DMS79 treated with DMSO at 0.1 percent for 48 hours (cell line): ENCODE measurements at places on chromosomes 16 and 17.
A peak's percentile ranks its signal among the peaks of the same experiment; 100 is the strongest.

DNA sequence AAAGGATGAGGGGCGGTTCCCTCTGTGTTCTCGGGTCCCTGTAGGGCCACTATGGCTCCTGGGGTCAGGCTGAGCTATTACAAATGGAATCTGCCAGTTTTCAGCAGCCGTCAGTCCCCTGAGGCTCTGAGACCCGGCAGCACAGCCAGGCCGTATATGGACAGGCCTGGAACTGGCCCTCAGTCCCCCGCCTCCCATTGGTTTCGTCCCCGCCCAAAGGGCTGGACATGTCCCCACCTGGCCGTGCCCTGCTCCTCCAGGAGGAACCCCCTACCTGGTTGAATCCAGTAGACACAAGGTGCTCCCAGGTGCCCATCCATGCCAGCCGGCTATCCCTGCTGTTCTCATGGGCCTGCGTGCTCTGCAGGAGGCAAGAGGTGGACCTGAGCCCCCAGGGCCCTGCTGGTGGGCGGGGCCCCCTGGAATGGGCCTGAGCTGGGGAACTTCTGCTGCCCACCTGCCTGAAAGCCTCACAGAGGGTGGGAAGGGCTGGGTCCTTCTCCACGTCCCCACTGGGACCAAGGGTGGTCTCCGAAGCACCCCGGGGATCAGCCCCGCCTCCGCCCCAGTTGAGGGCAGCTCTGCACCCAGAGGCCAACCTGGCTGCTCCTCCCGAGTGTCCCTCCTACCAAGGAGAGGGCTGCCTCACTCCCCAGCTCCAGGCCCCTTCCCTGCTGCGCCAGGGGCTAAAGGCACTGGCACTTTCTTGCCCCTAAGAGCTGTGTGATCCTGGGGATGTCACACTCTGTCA lies 16.8 kb downstream of the VASN start:
- DNase-seq = no peak

- DNase-seq = no peak
These were observed 1.5 kb upstream of the ITGB4 start for GRCh38 chr17:75719732-75720131.

- DNase-seq = no peak
These were observed 322.4 kb downstream of the CBLN1 start for GRCh38 chr16:48959204-48959603.

- no peak for DNase-seq
These were observed 6.2 kb downstream of the EPN3 start for GRCh38 chr17:50538549-50539410.

DNA sequence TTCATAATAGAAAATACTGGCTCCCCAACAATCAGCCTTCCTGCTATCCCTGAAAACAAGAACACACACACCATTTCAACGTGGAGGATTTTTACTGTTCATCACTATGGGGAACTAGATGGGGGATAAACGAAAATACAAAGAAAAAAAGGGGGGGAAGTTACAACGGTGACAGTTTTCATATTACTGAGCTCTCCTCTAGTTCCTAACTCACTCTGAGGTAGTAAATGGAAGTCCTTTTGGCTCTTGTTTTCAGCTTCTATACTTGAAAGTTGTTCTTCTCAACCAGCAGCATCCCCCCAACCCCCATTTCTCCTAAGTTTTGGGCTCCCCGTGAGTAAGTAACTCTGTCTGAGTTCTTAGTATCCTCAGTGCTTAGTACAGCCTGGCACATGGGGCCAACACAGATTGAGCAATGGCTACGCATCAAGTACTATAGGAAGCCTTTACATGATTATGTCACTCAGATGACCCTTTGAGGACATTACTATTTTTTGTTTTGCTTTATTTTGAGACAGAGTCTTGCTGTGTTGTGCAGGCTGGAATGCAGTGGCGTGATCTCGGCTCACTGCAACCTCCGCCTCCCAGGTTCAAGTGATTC lies 4.2 kb upstream of the CORO7 start:
- DNase-seq = no peak

GRCh38 chr17:61400717-61401388 lies 1.2 kb downstream of the TBX2 start:
- DNase-seq = no peak

DNA sequence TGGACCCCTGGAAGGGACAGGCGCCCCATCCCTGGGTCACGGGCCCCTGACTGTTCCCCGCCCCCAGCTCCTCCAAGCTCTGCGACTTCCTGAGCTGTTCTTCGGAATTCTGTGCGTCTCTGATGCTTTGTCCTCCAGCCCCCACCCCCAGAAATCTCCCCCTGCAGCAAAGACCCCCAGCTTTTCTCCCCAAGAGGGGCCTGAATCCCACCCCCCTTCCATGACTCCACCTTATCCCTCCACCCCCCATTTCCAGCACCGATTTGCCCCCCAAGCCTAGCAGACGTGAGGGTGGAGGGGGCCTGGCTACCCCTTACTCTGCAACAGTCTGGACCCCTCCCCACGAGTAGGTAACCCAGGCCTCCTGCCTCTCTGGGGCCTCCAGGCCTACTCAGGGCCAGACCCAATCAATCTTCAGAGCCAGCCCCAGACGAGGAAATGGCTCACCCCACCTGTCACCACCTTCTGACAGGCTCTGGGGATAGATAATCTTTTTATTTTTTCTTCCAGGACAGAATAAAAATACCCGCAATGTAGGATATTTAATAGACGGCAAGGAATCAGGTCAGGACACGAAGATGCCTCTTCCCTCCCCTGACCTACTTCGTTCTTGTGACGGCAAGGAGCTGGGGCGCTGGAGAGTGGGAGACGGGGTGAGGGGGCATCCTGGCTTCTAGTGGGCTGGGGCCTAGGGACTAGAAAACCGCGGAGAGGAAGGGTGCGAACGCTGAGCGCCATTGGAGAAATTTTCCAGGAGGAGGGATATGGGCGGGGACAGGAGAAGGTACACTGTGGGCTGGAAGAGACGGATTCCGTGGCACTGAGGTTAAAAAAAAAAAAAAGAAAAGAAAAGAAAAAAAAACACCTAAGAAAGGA lies 744 bp upstream of the PLXDC1 start:
- peak; percentile 59 for DNase-seq

DNA sequence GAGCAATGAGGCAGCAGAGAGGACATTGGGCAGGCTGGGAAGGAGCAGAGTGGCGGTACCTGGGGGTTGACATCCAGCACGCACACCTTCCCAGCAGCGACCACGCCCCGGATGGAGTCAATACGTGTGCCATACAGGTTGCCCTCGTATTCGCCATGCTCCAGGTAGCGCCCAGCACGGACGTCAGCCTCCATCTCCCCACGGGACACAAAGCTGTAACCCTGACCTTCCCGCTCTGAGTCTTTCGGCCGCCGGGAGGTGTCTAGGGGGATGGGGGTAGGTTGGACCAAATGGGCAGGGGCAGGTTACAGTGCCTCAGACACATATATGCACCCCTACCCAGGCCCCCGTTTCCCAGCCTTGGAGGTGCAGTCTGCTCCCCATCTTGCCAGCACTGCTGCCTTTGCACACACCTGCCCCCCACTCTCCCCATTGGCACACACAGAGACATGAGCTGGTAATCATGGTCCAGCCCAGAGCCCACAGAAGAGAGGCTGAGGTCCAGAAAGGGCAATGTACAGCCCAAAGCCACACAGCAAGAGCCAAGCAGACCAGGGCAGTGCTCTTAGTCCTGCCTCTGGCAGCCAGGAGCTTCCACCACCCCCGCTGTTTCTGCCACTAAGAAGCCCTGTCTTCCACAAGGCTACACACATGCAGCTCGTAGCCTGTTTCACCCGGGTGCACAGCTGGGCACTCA lies 27.5 kb downstream of the MPP2 start:
- no peak for DNase-seq

GRCh38 chr17:7853691-7854038 lies 1.2 kb upstream of the TMEM88 start:
- DNase-seq = no peak

DNA sequence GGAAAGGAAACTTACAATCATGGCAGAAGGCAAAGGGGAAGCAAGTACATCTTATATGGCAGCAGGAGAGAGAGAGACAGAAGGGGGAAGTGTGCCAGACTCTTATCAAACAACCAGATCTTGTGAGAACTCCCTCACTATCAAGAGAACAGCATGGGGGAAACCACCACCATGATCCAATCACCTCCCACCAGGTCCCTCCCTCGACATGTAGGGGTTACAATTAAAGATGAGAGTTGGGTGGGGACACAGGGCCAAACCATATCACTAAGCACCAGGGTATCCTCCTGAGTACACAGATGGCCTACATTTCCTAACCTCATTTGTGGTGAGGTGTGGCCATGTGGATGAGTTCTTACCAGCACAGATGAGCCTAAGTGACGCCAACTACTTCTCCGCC lies 348.6 kb upstream of the ZFHX3 start:
- DNase-seq = no peak

DNA sequence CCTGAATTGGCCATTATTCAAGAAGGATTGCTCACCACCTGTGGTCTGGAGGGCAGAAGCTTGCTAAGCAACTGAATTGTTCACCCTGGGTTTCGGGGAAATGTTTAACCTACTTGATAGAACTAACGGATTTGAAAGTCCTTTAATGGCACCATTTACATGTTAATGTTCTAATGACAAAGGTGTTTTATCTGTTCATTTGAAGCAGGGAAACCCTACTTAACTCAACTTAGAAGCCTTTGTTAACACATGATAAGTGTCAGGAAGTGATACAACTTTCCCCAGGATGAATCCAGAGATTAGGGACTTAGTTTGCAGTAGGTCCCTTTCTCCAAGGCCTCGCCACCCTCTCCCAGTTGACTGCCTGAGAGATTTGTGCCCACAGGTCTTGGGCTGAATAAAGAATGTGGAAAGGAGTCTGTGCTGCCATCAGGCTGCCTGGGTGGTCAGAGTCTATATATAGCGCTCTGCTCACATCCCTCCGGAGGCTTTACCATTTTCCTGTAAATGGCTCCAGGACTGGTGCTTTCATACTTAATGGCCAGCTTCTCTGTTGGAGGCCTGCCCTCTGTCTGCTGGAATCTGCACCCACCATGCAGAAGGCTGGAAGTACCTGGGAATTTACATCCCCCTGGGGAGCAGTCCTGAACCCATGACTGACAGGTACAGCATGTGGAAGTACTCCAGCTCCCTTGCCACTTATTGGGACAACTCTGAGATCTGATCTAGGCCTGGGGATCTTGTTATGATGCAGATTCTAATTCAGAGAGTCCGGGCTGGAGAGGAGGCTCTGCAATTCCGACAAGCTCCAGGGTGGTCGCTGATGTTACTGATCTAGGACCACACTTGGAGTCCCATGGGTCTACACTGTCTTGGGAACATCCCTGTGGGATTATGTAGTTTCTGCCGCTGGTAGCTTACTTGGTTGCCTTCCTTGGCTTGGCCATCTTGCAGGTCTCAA lies 99.9 kb downstream of the ASIC2 start:
- DNase-seq = no peak

GRCh38 chr17:489758-490329 lies 137.2 kb upstream of the RPH3AL start:
- no peak for DNase-seq

- DNase-seq = no peak
These were observed 212.3 kb downstream of the ZNF423 start for GRCh38 chr16:49643429-49644144.

DNA sequence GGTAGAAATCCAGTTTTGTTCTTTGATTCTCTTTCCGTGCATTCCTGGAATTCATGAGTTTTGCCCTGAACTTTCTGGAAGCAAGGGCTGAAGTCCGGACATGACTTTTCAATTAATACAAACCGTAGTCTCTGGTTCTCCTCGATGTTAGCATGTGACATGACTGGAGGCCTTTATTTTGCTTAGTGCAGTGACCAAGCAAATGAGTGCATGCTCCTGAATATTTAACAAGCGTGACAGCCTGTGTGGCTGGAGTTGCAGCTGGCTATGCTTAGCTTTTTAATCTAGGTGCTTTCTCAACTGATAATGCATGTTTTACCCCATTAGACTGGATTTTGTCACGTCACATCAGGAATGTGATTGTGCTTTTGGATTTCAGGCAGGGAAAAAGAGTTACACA lies 302.1 kb downstream of the MAP2K6 start:
- DNase-seq = no peak

DNA sequence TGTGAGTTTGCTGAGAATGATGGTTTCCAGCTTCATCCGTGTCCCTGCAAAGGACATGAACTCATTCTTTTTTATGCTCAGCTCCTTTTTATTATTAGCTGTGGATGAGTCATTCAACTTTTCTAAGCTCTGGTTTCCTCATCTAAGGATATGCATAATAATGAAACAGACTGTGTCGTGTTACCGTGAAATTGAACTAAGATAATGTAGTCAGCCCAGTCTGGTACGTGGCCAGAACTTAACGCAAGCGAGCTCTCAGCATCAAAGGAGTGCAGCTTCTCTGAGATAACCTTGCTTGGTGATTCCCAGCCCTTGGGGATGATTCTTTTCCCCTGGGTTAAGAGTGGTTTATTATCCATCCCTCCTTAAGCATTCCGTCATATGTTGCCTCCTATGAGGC lies 454.3 kb upstream of the EEF2KMT start:
- DNase-seq = no peak

GRCh38 chr17:48352630-48353029 lies 77.4 kb downstream of the SKAP1 start:
- no peak for DNase-seq

- no peak for DNase-seq
These were observed 599.3 kb upstream of the PSMD7 start for GRCh38 chr16:73697336-73697735.

- no peak for DNase-seq
These were observed 79.1 kb downstream of the GPR139 start for GRCh38 chr16:19994466-19995170.

DNA sequence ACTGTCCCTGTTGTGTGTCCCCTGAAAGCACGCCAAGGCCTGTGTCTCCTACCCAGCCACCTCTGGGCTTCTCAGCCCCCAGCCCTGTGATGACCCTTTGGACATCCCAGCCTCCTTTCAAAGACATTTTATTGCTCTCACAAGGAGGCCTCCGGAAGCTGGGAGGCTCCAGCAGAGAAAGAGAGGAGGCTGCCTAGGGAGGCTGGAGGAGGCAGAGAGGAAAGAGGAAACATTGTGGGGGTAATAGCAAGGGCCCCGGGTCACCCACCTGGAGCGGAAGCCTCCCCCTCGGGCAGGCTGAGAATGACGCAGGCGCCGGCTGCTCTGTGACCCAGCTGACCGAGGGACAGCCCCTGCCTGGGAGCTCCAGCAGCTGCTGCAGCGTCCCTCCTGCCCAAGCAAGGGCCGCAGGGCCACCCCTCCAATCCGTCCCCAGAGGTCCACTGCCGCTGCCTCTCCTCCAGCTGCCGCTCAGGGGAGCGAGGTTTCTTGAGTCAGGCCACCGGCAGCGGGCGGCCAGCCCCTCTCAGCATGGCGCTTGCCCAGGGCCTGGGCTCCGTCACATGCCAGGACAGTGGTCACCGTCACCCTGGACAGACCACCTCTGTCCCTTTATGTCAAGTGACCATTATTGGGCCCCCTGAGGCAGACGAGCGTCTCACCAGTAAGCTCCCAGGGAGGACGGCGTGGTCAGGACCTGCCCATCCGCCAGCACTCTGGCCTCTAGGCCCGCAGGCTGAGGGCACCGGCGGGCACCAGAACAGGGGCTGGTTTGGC lies 29.3 kb downstream of the ACTG1 start:
- no peak for DNase-seq

- no peak for DNase-seq
These were observed 397 bp upstream of the KRTAP9-2 start for GRCh38 chr17:41226051-41226450.

DNA sequence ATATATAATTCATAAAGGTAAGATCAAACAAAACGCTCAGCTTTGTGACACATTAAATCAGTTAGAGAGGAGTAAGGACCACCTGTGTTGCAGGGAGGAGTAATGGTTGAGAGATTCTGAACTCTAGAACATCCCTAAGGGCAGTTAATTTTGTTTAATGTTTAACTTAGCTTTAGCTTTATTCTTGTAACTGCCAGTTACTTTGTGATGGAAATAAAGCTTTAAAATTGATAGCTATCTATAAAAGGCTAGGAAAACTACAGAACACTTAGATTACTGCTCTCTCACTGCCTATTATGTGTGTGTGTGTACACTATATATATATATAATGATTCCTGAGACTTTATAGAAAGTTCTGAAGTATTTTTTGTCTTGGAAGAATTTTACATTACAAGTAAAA lies 37.8 kb downstream of the PTRH2 start:
- no peak for DNase-seq
